Caco-2 (cell line): ENCODE measurements at places on chromosomes 2 and 18.

DNA sequence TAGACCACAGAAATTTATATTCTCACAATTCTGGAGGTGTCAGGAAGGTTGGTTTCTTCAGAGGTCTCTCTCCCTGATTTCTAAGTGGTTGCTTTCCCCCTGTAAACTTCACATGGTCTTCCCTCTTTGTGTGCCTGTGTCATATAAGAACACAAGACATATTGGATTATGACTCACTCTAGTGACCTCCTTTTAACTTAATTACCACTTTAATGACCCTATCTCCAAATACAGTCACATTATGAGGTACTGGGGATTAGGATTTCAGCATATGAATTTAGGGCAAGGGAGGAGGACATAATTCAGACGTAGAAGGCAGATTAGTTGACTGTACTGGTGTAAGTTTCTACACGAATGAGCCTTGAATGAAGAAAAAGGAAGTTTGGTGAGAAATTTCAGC lies 38.2 kb upstream of the EPHA4 start:
- H3K36me3 ChIP-seq = no peaks in the 10 kb centered on the region
- no peak overlapping the region for H3K4me3 ChIP-seq
- no peak overlapping the region for H3K27ac ChIP-seq
- H3K4me1 ChIP-seq = no peaks in the 10 kb centered on the region

DNA sequence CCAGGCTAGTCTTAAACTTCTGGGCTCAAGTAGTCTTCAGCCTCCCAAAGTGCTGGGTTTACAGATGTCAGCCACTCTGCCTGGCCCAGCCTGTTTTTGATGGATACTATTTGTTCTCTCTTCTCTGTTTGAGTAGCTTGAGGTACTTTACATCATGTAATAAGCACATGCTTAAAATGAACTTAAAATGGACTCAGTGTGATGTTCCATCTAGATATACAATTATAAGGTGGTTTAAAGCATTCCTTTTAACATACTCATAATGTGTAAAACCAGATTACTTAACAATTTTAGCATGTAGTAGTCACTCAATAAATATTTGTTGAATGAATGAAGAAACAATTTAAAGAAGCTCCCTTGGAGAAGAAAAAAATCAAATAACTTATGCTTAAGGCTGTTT lies 9.6 kb downstream of the PTPRM start:
- no peaks in the 10 kb centered on the region for H3K27me3 ChIP-seq
- H3K4me3 ChIP-seq = no peak overlapping the region
- no peaks in the 10 kb centered on the region for H3K36me3 ChIP-seq
- H3K27ac ChIP-seq = no peak overlapping the region
- no peak for DNase-seq
- H3K4me1 ChIP-seq = peaks cover 50% of the 10 kb centered on the region

GRCh38 chr18:61546590-61546989 lies 213.4 kb downstream of the CDH20 start:
- DNase-seq = no peak
- no peaks in the 10 kb centered on the region for H3K4me1 ChIP-seq
- H3K27me3 ChIP-seq = no peaks in the 10 kb centered on the region
- no peak overlapping the region for H3K27ac ChIP-seq
- no peak overlapping the region for H3K4me3 ChIP-seq

DNA sequence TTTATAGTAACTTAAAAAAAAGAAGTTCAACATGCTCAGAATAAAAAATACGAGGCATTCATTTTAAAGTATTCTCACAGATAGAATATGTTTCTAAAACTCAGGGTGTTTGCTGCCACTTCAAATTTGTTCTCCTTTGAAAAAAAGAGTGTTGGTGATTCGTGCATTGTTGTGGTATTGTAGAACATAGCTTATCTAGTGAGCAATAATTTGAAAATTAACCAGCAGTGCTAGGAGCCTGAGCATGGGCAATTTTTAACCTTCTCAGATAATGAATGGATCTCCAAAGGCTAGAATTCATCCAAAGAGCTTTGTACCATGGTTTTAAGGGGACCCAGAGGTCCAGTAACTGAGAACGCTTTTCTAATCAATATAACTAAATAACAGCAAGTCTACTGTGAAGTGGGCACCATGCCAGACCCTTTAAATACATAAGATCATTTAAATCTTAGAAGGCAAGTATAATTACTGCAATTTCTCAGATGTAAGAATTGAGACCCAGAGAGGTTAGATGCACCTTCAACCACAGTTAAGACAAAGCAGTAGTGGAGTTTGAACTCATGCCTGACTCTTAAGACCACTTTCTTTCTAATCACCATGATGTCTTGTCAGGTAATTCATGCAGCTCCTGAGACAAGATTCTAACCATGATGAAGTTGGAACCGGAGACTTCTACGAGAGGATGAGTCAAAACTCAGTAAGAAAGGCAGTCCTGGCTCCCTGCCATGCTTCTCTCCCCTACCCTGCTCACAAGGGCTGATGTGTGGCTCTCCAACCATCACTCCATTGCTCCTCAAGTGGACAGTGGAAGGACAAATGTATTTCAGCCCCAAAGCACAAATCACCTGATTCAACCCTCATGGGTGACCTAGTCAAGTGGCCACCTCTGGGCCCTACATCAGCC lies 3.4 kb downstream of the CYRIA start:
- no peaks in the 10 kb centered on the region for H3K36me3 ChIP-seq
- H3K4me1 ChIP-seq = peaks cover 11% of the 10 kb centered on the region
- H3K4me3 ChIP-seq = no peak overlapping the region
- peaks cover 10% of the 10 kb centered on the region for H3K27me3 ChIP-seq

GRCh38 chr2:220226076-220226475 lies 598.6 kb downstream of the SLC4A3 start:
- no peak for DNase-seq
- no peaks in the 10 kb centered on the region for H3K36me3 ChIP-seq
- no peaks in the 10 kb centered on the region; the same call in 1 of the 2 replicates for H3K27me3 ChIP-seq

- no peaks in the 10 kb centered on the region for H3K4me1 ChIP-seq
- DNase-seq = no peak
- H3K27me3 ChIP-seq = no peaks in the 10 kb centered on the region
Observed at GRCh38 chr2:3289971-3290370, 87.6 kb downstream of the EIPR1 start.

GRCh38 chr2:147845411-147845971 lies 662 bp downstream of the ACVR2A start:
- H3K27me3 ChIP-seq = no peaks in the 10 kb centered on the region
- DNase-seq = no peak
- no peaks in the 10 kb centered on the region for H3K36me3 ChIP-seq
- peak overlapping the region; percentile 98 for H3K27ac ChIP-seq
- H3K4me3 ChIP-seq = peak overlapping the region; percentile 56

DNA sequence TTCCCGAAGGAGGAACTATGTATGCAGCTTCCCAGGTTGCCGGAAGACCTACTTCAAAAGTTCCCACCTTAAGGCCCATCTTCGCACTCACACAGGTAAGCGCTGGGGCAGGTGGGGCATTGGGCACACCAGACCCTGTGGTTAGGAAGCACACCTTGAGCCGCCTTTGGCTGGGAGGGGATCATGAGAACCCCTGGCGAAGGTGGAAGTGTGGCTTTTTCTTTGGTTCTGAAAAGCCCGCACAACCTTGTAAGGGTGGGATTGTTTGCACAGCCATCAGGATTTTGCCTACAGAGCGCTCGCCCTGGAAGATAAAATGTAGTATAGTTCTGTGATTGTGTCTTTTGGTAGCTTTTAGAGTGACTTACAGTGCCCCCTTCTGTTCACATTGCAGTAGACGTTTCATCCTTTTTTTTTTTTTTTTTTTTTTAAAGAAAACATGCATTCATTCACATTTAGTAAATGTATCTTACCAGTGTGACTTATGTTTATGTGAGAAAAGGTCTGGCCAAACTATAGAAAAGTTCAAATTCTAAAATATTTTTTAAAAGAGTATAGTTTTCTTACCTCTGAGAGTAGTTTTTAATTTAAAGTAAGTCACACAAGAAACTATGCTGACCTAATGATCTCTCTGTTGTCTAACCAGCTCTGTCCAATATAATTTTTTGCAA lies 5.3 kb downstream of the KLF11 start:
- H3K4me1 ChIP-seq = peaks cover 11% of the 10 kb centered on the region; the same call in 1 of the 2 replicates
- H3K36me3 ChIP-seq = peaks cover 2% of the 10 kb centered on the region
- H3K27ac ChIP-seq = no peak overlapping the region
